Gastroesophageal sphincter (tissue), 4 donors: ENCODE measurements at places on chromosomes 5 and 9.

GRCh38 chr9:1051584-1052275 lies 1.6 kb downstream of the DMRT2 start:
- H3K4me1 ChIP-seq = peaks cover 64% of the 10 kb centered on the region
- no peak overlapping the region for H3K27ac ChIP-seq
- peaks cover 100% of the 10 kb centered on the region for H3K27me3 ChIP-seq
- peak overlapping the region; percentile 47 for H3K4me3 ChIP-seq

- H3K4me1 ChIP-seq = peaks cover 8% of the 10 kb centered on the region
- H3K27me3 ChIP-seq = peaks cover 5% of the 10 kb centered on the region
- no peak for ATAC-seq
- H3K27ac ChIP-seq = no peak overlapping the region
- no peaks in the 10 kb centered on the region for H3K36me3 ChIP-seq
Observed at GRCh38 chr9:89519366-89519805, 21.5 kb upstream of the SEMA4D start.

DNA sequence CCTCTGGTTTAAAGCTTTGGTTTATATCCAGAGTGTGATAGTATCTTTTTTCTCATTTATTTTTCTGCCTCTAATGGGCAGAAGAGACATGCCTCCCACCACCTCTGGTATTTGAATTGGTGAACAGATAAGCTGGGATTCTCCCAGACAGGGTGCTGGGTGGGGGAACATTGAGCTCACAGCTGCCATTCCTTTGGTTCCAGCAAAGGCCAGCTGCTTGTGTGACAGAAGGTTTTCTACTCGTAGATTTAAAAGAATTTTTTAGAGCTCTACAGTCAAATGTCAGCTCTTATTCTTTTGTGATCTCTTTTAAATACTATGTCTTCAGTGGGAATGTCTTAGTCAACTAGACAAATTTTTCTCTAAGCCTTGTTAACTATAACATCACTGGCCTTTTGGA lies 54.7 kb upstream of the ADAMTS16 start:
- H3K4me3 ChIP-seq = no peak overlapping the region
- no peak for ATAC-seq
- no peaks in the 10 kb centered on the region for H3K27me3 ChIP-seq
- no peaks in the 10 kb centered on the region for H3K4me1 ChIP-seq
- no peaks in the 10 kb centered on the region for H3K36me3 ChIP-seq
- H3K27ac ChIP-seq = no peak overlapping the region

DNA sequence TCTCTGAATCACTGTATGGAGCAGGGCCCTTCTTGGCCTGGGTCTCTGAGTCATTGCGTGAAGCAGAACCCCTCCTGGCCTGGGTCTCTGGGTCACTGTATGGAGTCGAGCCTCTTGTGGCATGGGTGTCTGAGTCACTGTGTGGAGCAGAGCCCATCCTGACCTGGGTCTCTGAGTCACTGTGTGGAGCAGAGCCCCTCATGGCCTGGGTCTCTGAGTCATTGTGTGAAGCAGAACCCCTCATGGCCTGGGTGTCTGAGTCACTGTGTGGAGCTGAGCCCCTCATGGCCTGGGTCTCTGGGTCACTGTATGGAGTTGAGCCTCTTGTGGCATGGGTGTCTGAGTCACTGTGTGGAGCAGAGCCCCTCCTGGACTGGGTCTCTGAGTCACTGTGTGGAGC lies 94.0 kb upstream of the RAPGEF1 start:
- no peak for ATAC-seq
- no peaks in the 10 kb centered on the region for H3K36me3 ChIP-seq
- no peak overlapping the region for H3K4me3 ChIP-seq
- no peak overlapping the region for H3K27ac ChIP-seq

GRCh38 chr5:147576646-147577535 lies 67.0 kb upstream of the DPYSL3 start:
- no peak overlapping the region for H3K27ac ChIP-seq
- ATAC-seq = peak; percentile 53

- H3K27me3 ChIP-seq = no peaks in the 10 kb centered on the region
- no peaks in the 10 kb centered on the region for H3K4me1 ChIP-seq
- peak; percentile 32 for ATAC-seq
Observed at GRCh38 chr5:181217111-181217802, 5.8 kb upstream of the TRIM41 start.

- no peaks in the 10 kb centered on the region for H3K36me3 ChIP-seq
- no peak for ATAC-seq
- H3K27me3 ChIP-seq = no peaks in the 10 kb centered on the region
- H3K4me3 ChIP-seq = no peak overlapping the region
Observed at GRCh38 chr5:50856401-50857119, 190.1 kb downstream of the PARP8 start.

DNA sequence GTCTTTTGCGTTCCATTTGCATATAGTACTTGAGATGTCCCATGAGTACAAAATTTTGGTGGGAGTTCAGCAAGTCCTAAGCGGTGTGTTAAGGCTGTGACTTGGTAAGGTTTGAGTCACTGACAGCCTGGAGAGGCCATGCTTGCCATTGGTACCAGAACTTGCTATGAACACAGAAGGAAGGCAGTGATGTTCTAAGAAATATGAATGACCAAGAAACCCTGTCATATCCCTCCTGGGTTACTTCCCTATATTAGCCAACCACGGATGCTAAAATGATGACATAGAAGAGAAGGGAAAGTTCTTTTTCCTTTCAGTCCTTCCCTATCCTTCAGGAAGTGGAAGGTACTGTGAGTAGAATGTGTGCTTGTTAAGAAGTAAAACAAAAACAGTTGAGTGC lies 136.7 kb downstream of the GCNT1 start:
- no peak overlapping the region for H3K4me3 ChIP-seq
- H3K27me3 ChIP-seq = peaks cover 26% of the 10 kb centered on the region
- no peaks in the 10 kb centered on the region for H3K36me3 ChIP-seq
- H3K4me1 ChIP-seq = no peaks in the 10 kb centered on the region
- peak; percentile 43 for ATAC-seq

GRCh38 chr5:13987843-13988464 lies 43.5 kb upstream of the DNAH5 start:
- ATAC-seq = no peak
- peaks cover 4% of the 10 kb centered on the region for H3K27me3 ChIP-seq
- no peaks in the 10 kb centered on the region for H3K4me1 ChIP-seq

DNA sequence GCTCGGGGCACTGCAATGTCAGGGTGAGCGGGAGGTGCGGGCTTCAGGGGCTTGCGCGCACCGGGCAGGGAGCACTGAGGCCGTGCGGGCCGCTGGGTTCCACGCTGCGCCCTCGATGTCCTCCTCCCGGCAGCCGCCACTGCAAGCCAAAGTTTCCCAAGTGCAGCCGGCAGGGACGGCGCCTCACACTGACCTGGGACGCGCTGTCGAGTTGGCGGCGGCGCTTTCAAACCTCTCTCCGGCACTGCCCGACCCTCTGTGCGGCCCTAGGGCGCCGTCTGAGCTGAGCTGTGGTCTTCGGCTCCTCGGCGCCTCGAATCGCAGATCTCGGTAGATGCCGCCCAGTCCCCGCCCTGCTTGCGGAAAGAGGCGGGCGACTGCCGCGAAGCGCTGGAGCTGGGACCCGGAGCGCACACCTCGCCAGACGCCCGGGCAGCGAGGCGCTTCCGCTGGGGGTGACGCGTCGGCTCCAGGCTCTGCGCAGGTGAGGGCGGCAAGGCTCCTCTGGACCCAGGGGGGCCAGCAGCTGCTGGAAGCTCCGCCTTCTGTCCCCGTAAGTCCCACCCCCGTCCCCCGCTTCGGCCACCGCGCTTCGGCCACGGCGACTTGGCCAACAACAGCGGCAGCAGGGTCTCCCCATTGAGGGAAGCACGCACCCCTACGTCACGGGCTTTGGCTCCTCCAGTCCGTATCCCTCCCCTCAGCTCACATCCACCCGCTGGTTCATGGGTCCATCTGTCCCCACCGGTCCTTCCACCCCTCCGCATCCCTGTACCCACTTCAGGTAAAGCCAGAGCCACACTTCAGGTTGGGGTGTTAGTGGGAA lies at the start of gene ANKRD34B:
TSS of gene ANKRD34B (minus strand) at position 320 of the 826 bp plus-strand sequence. CDS start 10,261 bp downstream, outside the sequence.
- peak within 1 kb of the TSS; percentile 35 for H3K4me3 ChIP-seq
- no peak within 1 kb of the TSS for H3K27ac ChIP-seq
- peaks cover 8% of the 10 kb centered on the region for H3K4me1 ChIP-seq
- H3K36me3 ChIP-seq = no peaks in the 10 kb centered on the region
- ATAC-seq = no peak
- peaks cover 71% of the 10 kb centered on the region for H3K27me3 ChIP-seq

- no peaks in the 10 kb centered on the region for H3K4me1 ChIP-seq
- H3K36me3 ChIP-seq = no peaks in the 10 kb centered on the region
- no peak overlapping the region for H3K4me3 ChIP-seq
- no peak overlapping the region for H3K27ac ChIP-seq
- no peaks in the 10 kb centered on the region for H3K27me3 ChIP-seq
- ATAC-seq = no peak
Observed at GRCh38 chr5:67462147-67462546, 265.5 kb upstream of the CD180 start.

DNA sequence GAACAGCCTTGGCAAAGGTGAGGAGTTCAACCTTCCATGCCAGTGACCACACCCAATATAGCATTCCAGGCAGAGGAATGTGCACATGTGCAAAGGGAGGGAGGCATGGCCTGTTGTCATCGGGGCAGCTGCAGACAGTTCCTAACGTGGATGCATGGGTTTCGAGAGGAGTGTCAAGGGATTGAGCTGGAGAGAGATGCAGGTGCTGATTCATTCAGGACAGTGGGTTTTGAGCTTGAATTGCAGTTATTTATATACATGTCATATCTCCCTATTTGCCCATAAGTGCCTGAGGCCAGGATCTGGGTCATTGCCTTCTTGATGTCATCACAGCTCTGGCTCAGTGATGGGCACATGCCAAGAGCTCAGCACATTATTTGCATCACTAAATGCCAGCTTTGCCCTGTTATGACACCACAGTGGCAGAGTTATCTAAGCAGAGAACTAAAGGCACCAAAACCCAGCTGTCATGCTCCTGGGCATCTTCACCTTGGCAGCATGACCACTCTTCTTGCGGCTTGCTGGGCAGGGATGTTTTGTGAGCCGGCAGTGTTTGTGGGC lies 278.0 kb downstream of the NTRK2 start:
- no peak overlapping the region for H3K4me3 ChIP-seq
- no peaks in the 10 kb centered on the region for H3K4me1 ChIP-seq
- no peaks in the 10 kb centered on the region for H3K36me3 ChIP-seq
- H3K27ac ChIP-seq = no peak overlapping the region

DNA sequence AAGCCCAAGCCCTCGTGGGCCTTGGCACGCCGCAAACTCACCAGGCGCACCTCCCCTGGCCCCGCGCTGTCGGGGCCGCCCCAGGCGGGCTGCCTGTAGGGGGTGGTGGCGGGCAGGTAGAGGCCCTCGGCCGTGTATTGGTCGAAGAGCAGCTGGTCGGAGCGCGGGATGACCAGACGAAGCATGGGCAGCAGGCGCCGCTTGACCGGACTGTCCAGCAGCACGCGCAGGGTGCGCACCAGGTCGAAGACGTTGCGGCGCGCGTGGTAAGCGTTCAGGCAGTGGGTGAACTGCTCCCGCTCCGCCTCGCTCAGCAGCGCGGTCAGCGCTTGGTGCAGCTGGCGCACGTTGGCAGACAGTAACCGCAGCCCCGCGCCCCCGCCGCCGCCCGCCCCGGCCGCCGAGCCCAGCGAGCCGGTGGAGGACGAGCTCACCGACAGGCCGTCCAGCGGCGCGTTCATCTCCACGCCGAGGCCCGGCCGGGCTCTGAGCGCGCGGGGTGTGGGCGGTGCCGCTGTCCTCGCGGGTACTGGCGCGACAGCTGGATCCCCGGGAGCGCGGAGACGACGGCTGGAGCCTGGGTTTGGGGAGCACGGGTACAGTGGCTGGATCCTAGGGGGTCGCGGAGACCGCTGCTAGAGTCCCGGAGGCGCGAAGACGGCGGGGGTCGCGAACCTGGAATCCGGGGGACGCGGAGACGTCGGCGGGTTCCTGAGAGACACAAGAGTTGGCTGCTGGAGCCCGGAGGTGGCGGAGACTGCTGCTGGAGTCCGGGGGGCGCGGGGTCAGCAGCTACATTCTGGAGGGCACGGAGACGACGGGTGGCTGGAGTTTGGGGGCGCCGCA lies 709 bp downstream of the WHRN start:
- H3K4me1 ChIP-seq = no peaks in the 10 kb centered on the region
- peak; percentile 72 for ATAC-seq
- peak overlapping the region; percentile 51 for H3K4me3 ChIP-seq
- no peaks in the 10 kb centered on the region for H3K36me3 ChIP-seq
- no peaks in the 10 kb centered on the region for H3K27me3 ChIP-seq

- ATAC-seq = peak; percentile 57
- no peaks in the 10 kb centered on the region for H3K27me3 ChIP-seq
- no peak overlapping the region for H3K4me3 ChIP-seq
- peak overlapping the region; percentile 35 for H3K27ac ChIP-seq
- peaks cover 44% of the 10 kb centered on the region for H3K4me1 ChIP-seq
Observed at GRCh38 chr5:151047814-151048425, 27.5 kb downstream of the GPX3 start.

DNA sequence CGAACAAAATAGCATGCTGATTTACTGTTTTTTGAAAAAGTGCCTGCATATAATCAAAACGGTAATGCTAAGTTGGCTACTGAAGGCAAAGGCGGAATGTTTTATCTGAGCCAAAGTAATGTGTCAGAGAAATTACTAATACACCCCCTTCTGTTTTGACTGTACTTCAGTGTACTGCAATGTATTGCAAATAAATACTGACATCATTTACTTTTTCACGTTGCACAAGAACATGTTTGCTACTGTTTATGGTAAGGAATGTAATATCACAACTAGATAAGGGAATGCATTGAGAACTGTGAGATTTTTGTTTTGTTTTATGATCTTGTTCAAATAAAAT lies 813 bp upstream of the AGTPBP1 start:
- peak overlapping the region; percentile 71 for H3K4me3 ChIP-seq
- H3K36me3 ChIP-seq = no peaks in the 10 kb centered on the region
- ATAC-seq = no peak
- H3K4me1 ChIP-seq = peaks cover 24% of the 10 kb centered on the region
- H3K27ac ChIP-seq = peak overlapping the region; percentile 49
- peaks cover 9% of the 10 kb centered on the region for H3K27me3 ChIP-seq

DNA sequence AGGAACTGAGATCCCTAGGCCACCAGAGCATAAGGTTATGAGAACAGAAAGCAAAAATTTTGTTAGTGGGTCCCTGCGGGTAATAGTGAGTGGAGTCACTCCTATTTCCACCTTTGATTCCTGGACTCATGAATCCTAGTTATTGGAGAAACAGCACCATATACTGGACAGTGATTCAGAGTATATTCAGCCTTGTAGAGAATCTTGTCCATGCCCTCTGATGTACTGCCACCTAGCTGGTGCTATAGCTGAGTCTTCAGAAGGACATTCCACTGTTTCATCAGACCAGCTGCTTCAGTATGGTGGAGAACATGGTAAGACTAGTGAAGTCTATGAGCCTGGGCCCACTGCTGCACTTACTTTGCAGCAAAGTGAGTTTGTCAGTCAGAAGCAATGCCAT lies 25.0 kb upstream of the ITGA2 start:
- H3K4me1 ChIP-seq = no peaks in the 10 kb centered on the region
- no peaks in the 10 kb centered on the region for H3K36me3 ChIP-seq

- ATAC-seq = peak; percentile 61
- no peaks in the 10 kb centered on the region for H3K27me3 ChIP-seq
- H3K4me1 ChIP-seq = no peaks in the 10 kb centered on the region
- peak overlapping the region; percentile 15 for H3K27ac ChIP-seq
- H3K36me3 ChIP-seq = no peaks in the 10 kb centered on the region
Observed at GRCh38 chr9:70563431-70564204, 149.2 kb upstream of the KLF9 start.

GRCh38 chr5:107134931-107135330 lies 535.8 kb downstream of the EFNA5 start:
- no peaks in the 10 kb centered on the region for H3K4me1 ChIP-seq
- H3K4me3 ChIP-seq = no peak overlapping the region
- no peaks in the 10 kb centered on the region for H3K36me3 ChIP-seq
